ENCODE measurements at places on chromosomes 12 and 14.

DNA sequence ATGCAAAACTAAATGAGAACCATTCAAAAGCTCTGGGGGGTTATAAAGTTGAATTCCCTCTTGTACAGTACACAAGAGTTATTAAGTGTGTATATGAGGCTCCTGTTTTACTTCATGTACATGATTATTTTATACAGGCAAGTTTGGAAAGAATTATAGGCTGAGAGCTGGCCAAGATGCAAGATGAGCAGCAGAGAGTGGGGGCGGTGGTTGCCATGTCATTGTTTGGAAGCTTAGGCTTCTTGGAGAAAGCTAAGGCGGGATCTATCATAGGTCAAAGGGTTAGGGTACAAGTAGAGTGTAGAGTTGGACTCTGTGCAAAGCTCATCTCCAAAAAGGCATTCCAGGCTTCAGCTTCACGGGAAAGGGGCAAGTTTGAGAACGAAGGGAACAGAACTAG, 297.1 kb upstream of the TBX3 start:
- DNase-seq: no peak

DNA sequence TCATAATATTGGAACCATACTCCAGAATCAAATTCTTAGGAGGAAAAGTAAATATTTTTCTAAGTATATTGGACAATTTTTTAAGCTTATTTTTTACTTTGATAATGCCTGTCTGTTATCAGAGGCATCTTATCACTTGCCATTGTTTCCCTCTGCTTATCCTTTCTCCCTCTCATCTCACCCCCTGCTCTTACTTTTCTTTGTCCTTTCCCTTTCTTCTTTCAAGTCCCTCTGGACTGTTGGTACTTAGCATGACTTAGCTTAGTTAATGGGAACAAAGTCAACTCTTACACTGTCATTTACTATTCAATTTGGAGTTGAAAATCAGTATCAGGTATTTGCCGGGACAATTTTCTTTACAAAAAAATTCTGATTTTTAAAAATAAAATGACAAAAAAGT, 45.2 kb downstream of the ABCD2 start:
- DNase-seq: no peak

DNA sequence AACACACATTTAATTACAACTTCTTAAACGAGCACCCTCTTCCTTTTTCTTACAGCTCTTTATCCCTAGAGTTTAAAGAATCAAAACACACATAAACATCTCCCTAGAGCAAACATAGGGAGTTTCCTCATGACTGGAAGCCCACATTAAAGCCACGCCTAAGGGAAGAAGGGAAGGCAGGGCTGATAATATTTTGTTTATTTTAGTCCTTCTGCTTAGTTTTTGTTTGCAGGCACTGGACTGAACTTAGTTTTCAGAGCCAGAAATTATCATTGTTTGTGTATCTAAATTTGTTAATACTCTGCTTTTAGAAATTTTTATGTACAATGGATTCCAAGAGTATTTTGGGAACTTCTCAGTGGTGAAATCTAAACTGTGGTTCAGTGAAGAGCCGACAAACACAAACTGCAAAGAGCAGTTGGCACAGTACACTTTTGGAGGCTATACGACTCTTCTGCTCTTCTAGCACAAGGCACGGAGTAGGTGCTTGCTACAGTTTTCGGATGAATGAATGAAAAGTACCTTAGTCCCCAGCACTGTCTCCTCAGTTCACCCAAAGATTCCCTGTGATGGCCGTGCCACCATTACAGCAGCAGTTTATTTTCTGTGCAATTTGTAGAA, 17.6 kb upstream of the AMIGO2 start:
- DNase-seq: no peak

DNA sequence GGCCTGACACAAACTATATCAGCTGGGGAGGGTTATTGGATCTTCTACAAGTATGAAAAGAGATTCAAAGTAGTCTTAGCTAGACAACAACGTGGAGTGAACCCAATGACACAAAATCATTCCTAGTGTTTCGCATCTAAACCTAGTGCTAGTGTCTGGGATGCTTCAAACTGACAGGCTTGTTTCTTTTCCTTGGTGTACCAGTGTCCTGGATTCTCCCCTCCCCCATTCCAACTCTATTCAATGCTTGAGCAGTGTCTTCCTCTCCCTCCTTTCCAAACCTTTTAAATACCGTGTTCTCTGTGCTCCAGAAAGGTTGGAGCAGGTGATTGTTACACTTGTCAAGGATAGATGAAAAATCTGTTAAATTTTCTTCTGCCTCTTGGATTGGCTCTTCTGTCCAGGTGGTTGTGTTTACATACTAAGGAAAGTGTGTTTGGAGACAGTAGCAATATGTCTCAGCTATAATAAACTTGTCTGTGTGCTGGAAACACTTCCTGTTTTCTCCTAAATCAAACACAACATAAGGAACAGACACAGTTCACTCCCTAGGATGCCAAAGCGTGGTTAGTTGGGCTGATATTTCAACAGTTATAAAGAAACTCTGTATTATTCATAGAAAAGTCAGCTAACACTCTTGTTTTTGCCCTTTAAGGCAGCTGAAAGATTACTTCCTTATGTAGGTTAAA, 14.4 kb upstream of the GUCY2C start:
- DNase-seq: no peak

- no peak for DNase-seq
Measured at GRCh38 chr12:84492351-84492883, 420.2 kb downstream of the SLC6A15 start.

GRCh38 chr12:81147292-81147919, 69.5 kb downstream of the ACSS3 start:
- no peak for DNase-seq

GRCh38 chr12:66620026-66620425, 58.9 kb downstream of the GRIP1 start:
- peak; percentile 24 for DNase-seq

- no peak for DNase-seq
Measured at GRCh38 chr12:132030367-132031038, 80.8 kb downstream of the EP400 start.
